ENCODE measurements at places on chromosomes 12 and 14.

GRCh38 chr12:128857133-128857763 lies 4.0 kb downstream of the GLT1D1 start:
- no peak for DNase-seq

DNA sequence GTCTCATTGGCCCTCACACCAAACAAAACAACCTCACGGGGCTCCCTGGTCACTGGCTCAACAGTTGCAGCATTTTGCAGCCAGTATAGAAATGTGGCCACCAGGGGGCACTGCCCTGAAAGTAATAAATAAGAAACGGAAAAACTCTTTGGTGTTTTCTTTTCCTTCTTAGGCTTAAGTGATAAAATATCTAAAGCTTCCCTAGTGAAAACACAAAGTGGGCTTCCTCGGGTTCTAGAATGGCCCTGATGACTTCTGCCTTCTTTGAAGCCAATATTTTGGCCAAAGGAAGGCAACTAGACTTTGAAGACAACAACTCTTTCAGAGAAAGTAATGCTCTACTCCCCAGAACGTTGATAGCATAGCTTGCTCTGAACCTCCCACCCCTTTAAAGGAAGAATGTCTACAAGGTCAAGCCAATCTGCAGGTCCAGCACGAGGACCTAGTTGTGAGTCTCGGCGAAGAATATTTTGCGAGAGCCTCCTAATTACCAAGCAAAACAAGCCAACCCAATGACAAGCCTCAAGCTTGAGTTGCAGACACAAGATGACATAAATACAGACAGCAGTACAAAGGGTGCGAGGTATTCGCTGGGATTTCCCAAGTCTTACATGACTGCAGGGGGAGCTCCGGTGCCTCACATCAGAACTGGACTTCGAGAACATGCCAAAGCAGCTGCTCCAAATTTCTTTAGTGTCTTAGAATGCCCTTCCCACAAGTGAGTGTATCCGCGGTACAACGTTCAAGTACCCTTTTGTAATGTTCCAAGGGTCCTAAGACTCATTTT lies 2.6 kb downstream of the ITPK1 start:
- DNase-seq = peak; percentile 76

DNA sequence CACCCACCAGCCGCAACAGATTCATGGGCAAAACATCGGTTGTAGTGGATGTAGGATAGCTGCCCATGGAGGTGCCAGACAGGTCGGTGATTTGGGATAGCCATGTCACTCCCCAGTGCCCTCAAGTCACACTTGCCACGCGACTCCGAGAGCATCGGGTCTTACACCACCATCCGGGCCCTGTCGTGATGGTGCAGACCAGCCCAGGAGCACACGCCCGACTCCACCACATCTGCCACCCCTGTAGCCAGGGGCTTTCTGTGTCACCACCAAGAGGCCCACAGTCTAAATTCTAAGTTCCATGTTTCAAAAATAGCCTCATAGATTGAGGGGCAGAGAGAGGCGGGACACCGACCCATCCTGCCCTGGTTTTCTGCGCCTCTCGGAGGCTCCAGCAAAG lies 18.0 kb downstream of the FOXN4 start:
- no peak for DNase-seq

- no peak for DNase-seq
These were observed 380.4 kb upstream of the DDHD1 start for GRCh38 chr14:53533384-53533970.

GRCh38 chr14:69896080-69896479 lies 16.9 kb downstream of the SMOC1 start:
- no peak for DNase-seq

- DNase-seq = no peak
These were observed 5.0 kb downstream of the OSBPL8 start for GRCh38 chr12:76554405-76555230.

DNA sequence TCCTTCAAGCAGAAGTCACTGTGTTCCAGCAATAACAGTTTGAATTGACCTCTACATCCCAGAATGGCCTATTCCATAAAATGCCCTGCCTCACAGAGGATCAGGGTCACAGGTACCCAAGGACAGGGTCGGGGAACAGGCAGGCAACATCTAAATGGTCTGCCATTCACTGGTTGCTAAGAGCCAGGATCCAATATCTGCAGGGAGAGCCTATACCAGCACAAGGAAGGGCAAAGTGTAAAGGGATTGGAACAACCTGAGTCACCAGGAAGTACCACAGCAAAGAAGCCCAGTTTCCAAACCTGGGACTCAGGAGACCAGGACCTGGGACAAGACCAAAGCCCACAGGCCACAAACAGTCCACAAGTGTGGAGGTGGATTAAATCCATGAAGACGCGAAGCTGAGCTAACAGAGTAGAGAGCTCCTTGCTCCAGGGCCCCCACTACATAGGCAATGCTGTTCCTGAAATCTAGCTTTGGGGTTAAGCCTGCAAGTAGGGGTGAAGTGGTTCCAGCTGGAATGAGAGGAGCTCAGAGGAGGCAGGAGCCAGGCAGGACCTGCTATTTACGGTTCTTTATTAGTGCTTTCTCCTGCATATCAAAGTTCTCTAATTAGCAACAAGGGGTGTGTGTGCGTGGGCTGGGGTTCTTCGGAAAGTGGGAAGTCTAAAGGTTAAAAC lies 274.3 kb downstream of the BCL11B start:
- DNase-seq = no peak

GRCh38 chr12:94534774-94535509 lies 75.3 kb upstream of the CEP83 start:
- no peak for DNase-seq

GRCh38 chr14:72054911-72055310 lies 122.7 kb downstream of the RGS6 start:
- no peak for DNase-seq

- peak; percentile 59 for DNase-seq
These were observed 30.7 kb downstream of the DAD1 start for GRCh38 chr14:22558221-22558913.

- no peak for DNase-seq
These were observed 250.2 kb downstream of the C12orf50 start for GRCh38 chr12:87779016-87779415.

DNA sequence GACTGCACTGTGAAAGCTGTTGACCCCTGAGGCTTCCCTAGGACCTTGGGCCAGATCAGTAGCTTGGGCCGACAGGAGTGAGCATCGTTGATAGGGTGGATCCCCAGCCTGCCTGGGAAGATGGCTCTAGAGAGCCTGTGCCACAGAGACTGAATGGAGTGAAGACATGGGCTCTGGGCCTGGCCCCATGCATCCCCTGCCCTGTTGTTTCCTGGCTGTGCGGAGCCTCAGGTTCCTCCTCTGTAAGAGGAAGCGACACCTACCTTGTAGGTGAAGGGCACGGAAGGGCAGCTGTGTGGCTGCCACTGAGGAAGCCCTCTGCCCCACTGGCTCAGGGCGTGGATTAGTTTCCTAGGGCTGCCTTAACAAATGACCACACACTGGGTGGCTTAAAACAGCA lies 23.9 kb downstream of the PLEKHG3 start:
- no peak for DNase-seq

DNA sequence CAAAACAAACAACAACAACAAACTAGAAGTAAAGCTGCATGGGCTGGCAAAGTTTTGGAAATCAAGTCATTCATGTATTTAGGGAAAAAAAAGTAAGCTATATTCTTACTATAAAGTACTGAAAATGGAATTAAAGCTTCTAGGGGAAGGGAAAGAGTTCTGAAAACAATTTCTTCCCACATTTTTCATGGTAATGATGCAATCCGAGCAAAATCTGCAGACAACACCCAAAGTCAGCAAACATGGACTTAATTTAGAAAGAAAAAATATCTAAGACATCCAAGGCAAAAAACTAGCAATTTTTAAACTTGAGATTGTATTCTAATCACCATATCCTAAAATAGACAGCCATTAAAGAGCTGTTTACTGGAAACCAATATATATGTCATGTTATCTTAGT lies 86.3 kb downstream of the LRP6 start:
- DNase-seq = no peak

DNA sequence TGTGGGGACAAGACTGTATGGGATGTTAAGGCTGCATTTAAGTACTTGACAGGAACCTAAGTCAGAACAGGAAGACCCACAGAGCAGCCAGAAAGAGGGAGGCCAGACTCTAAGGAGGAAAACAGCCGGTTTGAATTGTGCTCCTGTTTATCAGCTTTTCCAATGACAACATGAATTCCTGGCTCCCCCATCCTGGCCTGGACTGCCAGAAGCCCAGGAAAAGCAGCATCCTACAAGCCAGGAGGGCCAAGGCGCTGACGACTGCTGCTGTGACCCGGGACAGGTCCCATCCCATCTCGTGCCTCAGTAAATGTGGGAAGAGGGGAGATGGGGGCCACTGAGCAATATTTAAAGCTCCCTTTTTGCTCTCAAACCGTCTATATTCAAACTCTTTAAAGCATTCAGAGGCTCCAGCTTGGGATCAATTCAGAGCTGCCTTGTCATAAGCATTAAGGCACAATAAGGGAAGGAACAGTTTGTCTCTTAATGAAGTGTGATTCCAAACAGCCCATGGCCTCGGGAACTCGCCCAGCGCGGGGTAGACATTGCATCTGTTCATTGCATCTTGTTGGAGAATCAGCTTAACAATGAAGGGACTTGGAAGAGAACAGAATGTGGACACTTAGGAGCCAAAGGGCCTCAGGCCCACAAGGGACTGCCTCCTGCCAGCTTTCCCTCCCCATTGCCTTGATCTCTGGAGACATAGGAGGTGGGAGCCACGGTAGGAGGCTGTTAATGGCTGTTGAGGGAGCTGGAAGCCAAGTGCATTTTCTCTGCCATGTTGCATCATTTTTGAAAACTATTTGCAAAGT lies 49.6 kb downstream of the CMKLR1 start:
- DNase-seq = no peak

DNA sequence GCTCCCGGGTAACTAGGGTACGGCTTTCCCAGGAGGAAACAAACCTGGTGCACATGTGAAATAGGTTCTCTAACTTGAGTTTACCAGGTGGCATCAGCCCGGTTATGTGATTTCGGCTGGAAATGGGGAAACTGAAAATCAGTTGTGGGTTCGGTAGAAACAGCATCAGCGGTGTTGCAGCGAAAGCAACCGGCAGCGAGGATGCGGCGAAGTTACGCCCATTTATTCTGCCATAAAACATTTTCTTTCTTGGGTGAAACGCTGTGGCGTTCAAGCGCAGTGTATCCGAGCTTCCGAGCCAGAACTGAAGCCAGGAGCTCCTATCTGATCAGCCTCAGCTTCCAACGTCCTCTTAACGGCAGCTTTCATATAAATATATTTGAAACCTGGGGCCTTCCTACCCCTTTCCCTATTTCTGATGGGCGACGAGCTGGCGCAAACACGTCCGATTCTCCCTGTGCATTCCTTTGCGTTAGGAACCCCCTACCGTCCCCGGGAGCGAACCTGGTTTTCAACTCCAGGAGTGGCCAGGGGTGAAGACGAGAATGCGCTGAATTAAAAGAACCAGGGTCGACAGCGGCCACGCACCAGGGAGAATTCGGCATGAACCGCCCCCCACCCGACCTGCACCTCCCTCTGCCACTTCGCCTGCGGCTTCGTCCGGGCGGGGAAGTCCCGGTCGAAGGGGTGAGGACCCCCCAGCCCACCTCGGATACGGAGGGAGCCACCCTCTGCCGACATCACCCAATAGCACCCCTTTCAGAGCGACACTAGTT lies 1.6 kb downstream of the DPF3 start:
- no peak for DNase-seq

DNA sequence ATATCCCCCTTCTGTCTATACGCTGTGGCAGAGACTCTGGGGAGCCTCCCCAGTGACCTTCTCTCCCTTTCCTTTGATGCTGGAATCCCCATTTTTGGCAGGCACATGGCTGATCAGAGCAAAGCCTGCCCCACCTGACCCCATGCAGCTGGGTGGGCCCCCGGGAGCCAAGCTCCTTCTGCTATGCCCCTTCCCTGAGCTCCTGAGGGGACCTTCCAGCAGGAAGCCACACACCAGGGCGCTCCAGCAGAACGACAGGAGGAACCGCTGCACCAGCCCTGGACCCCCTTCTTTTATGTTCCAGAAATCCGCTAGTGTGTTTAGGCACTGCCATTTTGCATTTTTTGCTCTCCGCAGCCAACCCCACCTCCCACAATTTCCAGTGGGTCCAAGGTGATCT lies 44.6 kb downstream of the TRAFD1 start:
- no peak for DNase-seq

GRCh38 chr12:127393896-127394295 lies 873.1 kb upstream of the TMEM132C start:
- DNase-seq = no peak

DNA sequence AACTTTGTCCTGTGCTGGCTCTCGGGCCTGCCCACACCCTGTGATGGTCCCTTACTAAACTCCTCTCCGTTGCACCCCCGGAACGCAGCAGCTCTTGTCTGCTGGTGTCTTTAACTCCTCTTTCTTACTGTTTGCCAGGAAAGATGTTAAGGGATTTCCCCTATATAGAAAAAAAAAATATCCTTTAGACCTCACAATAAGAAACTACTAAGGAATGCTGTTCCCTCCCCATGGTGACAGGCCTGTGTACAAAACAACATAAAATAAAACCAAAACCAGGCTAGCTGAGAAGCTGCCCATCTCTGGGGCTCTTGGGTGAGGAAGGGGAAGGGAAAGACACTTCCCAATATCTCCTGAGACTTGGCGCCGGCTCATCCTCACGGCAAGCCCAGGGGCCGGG lies 95.4 kb downstream of the CHGA start:
- no peak for DNase-seq

GRCh38 chr12:77232045-77232444 lies 166.7 kb upstream of the E2F7 start:
- no peak for DNase-seq

DNA sequence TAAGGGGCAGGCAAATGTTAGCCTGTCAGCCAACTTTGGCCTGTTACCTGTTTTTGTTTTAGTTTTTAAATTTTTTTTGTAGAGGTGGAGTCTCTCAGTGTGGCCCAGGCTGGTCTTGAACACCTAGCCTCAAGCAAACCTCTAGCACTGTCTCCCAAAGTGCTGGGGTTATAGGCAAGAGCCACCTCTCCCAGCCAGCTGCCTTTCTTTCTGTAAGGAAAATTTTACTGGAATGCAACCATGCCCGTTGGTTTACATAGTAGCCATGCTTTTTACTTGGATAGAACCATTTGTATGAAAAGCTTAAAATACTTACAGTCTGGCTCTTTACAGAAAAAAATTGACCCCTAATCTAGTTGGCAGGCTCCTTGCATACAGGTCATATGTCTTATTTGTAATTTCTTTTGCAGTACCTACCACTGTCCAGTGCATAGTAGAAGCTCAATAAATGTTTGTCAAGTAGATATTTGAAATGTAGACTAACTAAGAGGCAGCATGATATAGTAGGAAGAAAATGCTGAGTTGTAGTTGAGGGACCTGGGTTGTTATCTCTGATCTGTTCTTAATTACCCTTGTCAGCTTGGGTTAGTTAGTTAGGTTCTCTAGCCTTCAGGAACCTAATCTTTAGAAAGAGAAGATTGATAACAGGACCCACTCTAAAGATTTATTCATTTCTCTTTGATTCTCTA lies 4.7 kb downstream of the MDM2 start:
- DNase-seq = no peak

GRCh38 chr14:80385336-80385735 lies 174.0 kb upstream of the DIO2 start:
- no peak for DNase-seq

GRCh38 chr14:25909045-25909747 lies 688.6 kb downstream of the NOVA1 start:
- DNase-seq = no peak

GRCh38 chr12:126953365-126953889 lies 1313.5 kb upstream of the TMEM132C start:
- no peak for DNase-seq
